ENCODE measurements at places on chromosomes 12 and 14. TPM values are rescaled to one million over a fixed set of nuclear protein-coding genes. Genes with fewer than 3 reads are reported as not detected.

Gene SAMD4A
- 56.6 TPM for total RNA-seq

Gene GLT1D1
- total RNA-seq = 0.94 TPM

Gene ACVRL1
- 46.8 TPM for total RNA-seq

Gene CACNA1C
- total RNA-seq = 30.1 TPM

Gene CLEC4D
- total RNA-seq = not detected

Gene IFNG-AS1
- total RNA-seq = 0.49 TPM

Gene GZMB
- 0.94 TPM for total RNA-seq

Gene UBC
- total RNA-seq = 1,015 TPM
